ENCODE measurements at places on chromosomes 12 and 14. TPM values are rescaled to one million over a fixed set of nuclear protein-coding genes. Genes with fewer than 3 reads are reported as not detected.

Gene PLEKHH1
- 0.56 TPM for total RNA-seq

Gene DIO2
- 27.0 TPM for total RNA-seq

Gene SLCO1B1
- not detected for total RNA-seq

Gene RTL1
- not detected for total RNA-seq

Gene PTPRO
- 3.1 TPM for total RNA-seq

Gene MIP
- total RNA-seq, result 0.19 TPM

Gene KCNJ8
- 62.0 TPM for total RNA-seq

Gene KLRG1
- total RNA-seq, result 0.38 TPM

Gene KLRF1
- total RNA-seq, result not detected

Gene CLEC9A
- not detected for total RNA-seq

Gene SLCO1A2
- under 0.01 TPM for total RNA-seq

Gene SVOP
- under 0.01 TPM for total RNA-seq

All from regular cardiac myocyte (primary cell).